ENCODE measurements at places on chromosomes 7 and 10.

DNA sequence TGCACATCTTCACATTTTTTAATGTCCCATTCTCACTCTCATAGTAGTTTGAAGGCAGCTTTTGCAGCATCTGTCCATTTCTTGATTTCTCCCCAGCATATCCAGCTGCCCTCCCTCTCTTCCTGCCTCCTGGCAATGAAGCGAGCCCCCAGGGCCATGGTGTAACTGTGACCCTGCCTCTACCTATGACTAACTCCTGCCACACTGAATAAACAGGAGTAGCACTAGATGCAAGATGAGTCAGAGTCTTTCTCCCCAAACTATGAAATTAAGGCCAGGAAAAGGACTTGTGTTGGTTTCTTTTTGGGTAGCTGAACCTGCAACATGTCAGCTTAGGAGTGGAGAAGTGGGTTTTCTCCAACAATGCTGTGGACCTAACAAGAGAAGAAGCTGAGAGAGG is 329.0 kb downstream of the RNLS start:
- DNase-seq = peak; percentile 35

DNA sequence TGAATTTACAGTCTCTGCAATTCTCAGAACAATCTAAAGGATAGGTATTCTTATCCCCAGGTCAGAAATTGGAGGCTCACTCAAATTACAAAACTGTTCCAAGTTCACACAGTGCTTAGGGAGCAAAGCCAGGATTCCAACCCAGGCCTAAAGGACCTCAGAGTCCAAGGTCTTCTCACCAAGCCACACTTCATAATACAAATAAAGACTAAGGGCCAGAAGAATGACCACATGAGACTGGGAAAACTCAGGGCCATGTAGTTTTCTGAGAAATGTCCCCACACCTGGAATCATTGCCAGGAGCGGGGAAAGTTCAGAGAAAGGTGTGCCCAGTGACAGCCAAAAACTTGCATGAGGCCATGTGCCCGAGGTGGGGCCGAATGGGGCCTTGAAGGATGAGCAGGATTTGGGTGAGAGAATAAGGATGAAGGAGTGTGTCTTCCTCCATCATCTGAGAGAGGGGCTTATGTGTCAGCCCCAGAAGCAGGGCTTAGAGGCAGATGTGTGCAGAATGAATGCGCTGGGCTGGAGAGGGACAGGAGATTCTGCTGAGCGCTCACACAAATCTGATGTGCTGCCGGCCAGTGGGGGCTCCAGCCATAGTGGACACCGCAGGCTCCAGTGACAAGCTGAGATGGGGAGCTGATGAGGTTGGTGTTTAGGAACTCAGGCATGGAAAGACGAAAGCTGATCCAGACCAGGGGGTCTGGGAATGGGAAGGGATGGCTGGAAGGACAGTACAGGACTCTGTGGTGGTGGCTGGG is 35.9 kb downstream of the BLNK start:
- no peak for DNase-seq

DNA sequence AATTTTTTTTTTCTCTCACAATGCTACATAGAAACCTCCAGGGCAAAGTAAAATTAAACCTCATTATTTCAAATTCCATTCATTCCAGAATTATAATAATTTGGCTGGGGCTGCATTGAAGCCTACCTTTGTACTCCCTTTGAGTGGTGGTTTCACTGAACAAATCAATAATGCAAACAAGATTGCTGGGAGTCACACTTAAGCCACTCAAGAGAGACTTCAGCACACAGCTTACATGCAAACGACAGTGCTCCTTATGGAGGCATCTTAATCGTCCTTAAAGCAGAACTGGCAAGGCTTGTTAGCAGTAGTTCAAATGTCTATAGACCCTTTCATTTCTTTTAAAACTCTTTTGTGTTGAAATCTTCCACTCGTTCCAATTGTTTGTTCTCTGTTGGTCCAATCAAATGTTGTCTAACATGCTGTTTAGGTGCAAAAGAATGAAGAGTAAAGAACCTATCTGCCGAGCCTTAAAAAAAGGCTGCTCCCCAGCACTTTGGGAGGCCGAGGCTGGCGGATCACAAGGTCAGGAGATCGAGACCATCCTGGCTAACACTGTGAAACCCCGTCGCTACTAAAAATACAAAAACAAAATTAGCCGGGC is 294.9 kb downstream of the FGFR2 start:
- DNase-seq = no peak

DNA sequence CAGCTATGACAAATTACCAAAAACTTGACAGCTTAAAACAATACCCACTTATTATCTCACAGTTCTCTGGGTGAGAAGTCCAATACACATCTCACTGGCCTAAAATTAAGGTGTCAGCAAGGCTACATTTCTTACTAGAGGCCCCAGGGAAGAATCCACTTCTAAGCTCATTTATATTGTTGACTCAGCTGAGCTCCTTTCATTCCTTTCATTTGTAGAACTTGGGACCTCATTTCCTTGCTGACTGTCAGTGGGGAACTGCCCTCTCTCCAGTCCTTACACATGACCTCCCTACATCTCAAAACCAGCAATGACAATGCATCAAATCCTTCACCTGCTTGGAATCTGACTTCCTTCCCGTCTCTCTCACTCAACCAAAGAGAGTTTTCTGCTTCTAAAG is 240.3 kb downstream of the IPMK start:
- DNase-seq = no peak

DNA sequence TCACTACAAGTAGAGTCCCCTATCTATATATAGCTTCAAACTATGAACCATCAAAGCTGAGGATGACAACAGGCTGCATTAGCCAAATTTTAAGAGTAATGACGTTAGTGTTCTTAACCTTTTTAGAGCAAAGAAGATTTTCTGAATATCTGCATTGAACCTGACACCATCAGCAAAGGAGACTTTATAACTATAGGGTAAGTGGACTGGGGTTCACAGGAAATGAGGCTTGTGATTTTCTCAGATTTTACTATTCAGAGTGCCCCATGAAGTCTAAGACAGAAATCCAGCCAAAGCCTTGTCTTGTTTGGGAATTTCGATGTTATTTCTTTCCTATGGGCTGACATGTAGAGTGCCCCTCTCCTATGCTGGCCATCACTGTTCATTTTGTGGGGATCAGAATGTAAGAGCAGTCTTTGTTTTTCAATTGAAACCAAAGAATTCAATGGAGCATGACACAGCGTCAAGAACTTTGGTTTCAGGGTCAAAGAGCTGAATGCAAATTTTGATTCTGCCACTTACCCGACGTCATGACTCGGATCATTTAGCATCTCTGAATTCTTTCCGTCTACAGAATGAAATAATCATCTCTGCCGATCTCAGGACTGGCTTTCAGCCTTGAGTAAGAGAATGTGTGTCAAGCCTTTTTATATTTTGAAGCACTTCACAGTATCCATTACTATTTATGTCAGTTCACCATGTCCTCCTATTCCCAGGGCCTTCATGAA is 52.7 kb downstream of the DENND11 start:
- DNase-seq = peak; percentile 38

DNA sequence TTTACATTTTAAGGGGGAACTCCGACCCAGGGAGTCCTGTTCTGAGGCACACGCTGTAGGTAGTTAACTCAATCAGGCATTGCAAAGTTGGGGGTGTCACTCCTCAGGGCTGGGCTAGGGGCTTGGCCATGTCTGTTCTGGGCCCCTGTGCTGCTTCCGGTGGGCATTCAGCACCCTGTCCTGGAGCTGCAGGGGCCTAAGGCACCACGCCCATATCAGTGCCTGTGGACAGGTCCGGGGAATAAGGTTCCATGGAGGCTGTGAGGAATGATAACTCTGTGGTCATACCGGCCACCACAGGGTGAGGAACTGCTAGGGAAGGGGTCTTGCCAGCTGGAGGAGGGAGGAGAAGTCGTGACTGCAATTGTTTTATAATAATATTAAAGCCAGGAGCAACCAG is 539.1 kb upstream of the FOXK1 start:
- no peak for DNase-seq

DNA sequence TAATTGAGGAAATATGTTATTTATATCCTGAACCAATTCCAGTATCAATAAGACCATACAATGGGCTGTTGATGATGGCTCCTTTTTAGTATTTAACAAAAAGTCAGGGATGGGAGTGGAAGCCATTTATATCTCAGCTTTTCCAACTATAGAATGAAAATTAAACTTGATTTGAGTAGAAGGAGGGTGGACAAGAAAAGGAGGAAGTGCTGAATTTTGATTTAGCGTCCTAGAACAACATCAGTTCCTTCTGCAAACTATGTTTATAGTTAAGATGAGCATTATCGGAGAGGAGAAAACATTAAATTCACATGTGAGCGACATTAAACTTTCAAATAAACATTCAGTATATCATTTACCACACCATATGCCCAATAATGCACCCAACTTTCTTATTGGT is 149.3 kb upstream of the YAE1 start:
- no peak for DNase-seq

DNA sequence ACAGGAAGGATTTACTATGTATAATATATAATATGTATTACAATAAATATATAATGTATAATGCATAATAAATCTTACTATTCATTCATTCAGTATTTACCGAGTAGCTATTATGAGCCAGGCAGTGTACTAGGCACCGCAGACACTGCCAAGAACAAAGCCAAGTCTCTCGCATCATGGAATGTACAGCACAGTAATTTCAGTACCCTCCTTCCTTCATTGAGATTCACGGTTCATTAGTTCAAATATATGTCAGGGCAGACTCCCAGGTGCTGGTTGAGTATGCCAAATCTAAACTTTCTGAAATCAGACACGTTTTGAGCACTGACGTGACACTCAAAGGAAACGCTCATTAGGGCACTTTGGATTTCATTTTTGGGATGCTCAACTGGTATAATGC is 9.1 kb downstream of the USP6NL start:
- DNase-seq = no peak

- no peak for DNase-seq
Measured at GRCh38 chr7:21370283-21370982, 57.5 kb upstream of the SP4 start.

- no peak for DNase-seq
Measured at GRCh38 chr10:61643316-61643751, 19.4 kb upstream of the CABCOCO1 start.

- no peak for DNase-seq
Measured at GRCh38 chr7:130345136-130345535, 520 bp downstream of the CPA5 start.

DNA sequence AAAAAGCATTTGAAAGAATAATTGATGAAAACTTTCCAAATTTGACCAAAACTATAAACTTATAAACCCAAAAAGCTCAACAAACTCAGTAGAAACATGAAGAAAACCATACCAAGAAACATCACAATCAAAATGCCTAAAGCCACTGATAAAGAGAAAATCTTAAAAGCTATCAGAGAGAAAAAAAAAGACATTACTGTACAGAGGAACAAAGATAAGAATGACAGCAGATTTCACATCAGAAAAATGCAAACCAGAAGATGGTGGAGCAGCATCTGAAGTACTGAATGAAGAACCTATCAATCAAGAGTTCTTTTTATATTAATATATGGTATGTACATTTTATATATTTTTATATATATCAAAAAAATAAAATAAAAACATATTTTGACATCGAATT is 2.4 kb upstream of the GPAM start:
- no peak for DNase-seq

GRCh38 chr10:7941576-7941975 is 112.9 kb upstream of the GATA3 start:
- DNase-seq = no peak

DNA sequence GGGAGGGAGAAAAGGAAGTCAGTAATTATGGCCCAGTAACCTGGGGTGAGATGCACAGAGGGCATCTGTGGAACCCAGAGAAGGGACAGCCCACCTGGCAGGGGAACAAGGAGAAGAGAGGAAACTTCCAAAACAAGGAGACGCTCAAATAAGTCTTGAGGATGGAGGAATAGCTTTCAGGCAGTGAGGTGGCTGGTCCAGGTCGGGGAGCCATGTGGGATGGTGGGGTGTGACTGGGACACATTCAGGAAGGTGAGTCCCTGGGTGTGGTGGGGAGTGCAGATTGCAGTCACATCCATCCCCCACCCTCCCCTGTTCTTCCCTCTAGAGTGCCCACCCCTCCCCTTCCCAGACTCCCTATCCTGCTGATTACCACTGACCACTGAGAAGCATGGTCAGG is 175.4 kb downstream of the GRID1 start:
- DNase-seq = no peak

DNA sequence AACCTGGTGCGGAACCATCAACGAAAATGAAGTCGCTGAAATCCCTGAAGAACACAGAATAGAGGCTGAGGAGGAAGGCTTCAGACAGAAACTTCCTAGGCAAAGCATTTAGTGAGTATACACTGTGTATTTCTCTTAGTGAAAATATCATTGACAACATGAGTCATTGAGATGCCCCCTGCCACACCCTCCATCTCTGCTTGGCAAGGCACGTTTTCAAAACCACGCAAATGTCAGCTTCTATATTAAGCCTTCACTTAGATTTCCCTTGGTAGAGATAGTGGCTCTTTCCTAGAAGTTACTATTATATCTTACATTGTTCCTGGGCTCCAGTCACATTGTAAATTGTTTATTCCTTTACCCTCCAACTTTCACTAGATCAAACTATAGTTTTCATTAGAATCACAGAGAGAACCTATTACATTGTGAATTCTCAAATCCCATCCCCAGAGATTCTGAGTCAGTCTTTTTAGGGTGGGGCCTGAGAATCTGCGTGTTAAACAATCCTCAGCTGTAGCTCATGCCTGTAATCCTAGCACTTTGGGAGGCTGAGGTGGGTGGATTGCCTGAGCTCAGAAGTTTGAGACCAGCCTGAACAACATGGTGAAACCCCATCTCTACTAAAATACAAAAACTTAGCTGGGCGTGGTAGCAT is 4.6 kb upstream of the SKAP2 start:
- no peak for DNase-seq
